Stimulated activated CD8-positive, alpha-beta memory T cell treated with anti-CD3 and anti-CD28 coated beads, Interleukin-15, amount 100 ng/mL, for 4 hours (primary cell): ENCODE measurements at places on chromosomes 1 and 21.

DNA sequence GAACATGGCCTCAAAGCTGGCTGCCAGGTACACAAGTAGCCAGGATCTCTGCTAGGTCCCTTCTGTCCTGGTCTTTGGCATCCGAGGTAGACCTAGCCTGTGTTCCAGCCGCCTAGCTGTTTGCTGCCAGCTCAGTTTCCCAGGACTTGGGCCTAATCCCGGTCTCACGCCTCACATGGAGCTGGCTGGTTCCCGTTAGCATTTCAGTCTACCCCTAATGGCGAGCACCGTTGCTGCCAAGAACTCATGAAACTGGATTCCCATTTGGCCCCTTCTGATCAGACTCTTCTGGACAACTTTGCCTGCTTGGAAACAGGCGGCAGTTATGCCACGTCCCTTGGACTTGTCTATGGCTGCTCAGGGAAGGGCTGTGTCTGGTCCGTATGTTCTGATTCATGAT is 26.2 kb upstream of the HHAT start:
- no peak for DNase-seq

DNA sequence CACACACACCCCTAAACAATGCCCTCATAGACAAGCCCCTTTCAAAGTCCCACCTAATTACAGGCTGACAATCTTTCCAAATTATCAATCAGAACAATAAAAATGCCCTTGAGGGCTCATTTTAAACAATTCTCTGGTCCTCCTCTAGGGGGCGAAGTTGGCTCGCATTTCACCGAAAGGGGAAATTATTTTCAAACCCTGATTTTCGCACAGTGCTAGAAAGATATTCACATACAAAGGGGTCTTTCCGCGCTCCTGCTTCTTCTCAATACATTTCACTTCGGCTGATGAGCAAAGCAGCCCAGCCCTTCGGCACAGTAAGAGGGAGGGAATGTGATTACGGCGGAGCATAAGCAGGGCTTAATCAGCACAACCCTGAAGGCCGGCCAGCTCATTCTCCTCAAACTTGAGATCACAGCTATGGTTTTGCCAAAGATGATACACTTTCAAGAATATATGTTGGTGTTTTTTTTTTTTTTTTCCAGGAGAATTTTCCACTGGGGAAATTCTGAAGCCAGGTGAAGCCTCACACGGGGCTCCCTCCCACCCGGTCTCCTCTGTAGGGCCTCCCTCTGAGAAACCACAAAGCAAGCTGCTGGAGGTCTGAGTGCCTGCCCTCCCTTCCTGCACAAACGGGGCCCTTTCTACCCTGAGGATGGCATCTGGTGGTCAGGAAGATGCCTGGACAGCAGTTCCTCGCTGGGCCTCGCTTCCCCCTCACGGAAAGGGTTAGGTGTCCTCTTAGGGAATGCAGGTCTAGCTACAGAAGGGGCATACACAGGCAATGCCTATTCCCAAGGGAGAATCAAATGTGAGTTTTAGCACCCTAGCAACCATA is 66.9 kb downstream of the GNG12 start:
- no peak for DNase-seq

DNA sequence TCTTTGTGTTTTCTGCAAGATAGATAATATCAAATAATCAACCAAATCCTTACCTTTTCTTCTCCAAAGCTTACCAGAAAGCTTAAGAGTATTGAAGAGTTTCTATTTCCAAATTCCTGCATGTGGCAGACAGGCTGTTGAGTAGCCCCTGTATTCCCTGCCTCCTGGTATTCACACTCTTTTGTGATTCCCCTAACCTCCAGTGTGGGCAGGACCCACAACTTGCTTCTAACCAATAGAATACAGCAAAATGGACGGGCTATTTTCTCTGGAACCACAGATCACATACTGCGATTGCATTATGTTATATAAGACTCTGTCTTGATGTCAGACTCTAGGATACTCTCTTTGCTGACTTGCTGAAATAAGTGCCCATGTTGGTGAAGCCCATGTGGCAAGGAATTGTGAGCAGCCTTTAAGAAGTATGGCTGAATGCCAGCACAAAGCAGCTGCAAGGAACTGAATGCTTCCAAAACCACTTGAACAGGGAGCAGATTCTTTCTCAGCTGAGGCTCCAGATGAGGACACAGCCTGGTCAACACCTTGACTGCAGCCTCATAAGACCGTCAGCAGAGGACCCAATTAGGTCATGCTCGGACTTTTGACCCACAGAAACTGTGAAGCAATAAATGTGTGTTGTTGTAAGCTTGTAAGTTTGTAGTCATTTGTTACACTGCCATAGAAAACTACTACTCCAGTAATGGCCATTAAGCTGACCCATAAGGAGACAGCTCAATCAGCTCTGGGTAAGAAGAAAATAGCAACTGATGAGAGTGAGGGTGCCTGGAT is 47.9 kb upstream of the PLXNA2 start:
- DNase-seq = no peak

DNA sequence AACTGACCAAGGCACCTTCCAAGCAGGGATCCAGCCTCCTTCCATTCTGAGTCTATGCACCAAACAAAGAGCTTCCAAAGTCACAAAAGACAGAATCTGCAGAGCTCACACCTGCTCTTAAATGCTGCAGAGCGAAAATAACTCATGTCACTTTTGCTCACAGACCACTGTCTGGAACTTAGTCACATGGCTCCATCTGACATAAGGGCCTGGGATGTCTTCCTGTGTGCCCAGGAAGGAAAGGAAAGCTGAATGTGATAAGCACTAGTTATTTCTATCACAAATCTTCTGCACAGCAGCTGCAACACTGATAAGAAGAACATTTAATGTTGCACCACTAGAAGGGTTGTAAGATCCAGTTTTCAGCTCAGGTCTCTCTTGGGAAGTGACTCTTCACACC is 39.5 kb upstream of the SGIP1 start:
- no peak for DNase-seq

DNA sequence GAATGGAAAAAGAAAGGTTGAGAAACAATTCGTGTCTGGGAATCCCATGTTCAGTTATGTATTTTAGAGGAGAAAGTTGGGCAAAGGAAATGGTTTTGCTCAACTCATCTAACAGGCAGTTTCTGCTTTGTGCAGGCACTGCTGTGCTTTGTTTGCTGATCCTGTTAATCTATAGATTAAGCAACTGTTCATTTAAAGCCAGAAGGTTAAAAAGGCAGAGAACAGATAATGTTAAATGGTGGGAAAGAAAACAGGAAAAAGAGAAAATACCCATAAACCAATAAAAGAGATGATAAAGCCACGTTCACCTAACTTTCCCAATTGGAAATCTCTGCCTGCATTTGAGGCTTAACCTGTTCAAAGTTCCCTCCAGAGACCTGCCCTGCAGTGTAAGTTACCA is 70.0 kb downstream of the APP start:
- no peak for DNase-seq

DNA sequence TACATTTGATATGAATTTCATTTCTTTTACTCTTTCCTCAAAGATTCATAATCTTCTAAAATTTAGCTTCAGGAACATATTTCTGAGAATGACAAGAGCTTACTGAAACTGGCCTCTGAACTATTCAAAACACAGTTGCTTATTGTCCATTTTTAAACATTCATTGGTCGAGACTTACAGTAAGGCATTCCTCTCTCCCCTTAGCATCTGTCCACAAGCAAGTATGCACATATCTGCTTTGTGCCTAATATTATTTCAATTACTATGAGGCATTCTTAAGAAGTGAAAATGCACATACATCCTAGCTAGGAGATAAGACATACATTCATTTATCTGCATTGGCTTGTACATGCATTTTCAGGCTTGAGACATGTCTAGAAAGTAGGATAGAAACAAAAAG is 488.7 kb downstream of the PTBP2 start:
- no peak for DNase-seq

DNA sequence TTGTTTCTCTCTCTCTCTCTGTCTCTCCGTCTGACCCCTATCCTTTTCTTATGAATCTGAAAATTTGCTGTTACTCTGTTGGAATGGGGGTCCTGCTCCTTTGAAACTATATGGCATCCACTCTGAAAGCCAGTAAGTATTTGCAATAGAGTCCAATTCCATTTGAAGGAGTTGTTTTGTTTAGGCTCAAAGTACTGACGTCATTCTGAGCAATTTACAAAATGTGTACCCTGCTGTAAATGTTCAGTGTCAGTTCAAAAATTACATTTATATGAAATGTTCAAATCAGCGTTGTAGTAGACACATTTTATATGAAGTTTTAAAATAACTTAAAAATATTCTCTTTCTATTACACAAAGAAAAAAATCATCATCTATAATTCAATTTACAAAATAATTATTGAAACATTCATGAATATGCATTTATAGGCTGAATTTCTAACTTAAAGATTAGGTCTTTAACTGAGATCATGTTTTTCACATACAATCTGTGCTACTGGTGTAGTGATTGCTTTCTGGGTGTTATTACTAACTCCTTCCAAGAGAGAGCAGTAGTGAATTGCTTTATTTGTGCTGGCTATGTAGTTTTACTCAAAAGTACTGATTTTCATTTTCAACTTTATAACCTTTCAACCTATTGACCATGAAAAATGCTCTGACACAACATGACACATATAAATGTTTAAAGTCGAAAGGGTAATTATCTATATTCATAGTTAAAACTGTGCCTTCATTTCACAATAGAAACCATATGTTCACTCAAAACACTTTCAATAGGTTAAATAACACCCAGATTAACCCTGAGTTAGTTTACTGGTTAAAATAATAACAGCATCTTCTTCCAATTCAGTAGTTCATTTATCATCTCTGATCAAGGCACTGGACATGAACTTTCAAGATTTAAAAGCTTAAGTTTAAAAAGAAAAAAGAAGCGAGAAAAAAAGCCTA is 253.1 kb upstream of the ADGRL4 start:
- DNase-seq = no peak

- DNase-seq = no peak
These were observed 104.8 kb upstream of the BARHL2 start for GRCh38 chr1:90821788-90822359.

DNA sequence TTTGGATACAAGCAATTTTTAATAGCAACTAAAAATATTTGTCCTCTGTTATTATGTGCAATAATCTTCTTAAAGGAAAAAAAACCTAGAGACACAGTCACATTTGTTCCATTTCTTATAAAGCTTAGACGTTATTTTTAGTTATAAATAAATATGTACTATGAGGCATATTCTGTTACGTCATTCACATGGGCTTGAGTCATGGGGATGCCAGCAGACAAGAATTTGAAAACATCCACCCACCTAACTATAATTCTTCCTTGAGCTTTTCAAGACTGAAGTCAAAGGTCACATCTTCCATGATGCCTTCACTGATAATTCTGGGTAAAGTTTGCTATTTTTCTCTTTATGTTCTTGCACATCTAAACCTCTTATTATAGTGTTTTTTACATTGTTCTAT is 268.8 kb downstream of the KCTD3 start:
- no peak for DNase-seq
